ENCODE measurements at places on chromosomes 13 and 19.

GRCh38 chr13:42239161-42239560 is 32.8 kb upstream of the AKAP11 start:
- no peak for DNase-seq

DNA sequence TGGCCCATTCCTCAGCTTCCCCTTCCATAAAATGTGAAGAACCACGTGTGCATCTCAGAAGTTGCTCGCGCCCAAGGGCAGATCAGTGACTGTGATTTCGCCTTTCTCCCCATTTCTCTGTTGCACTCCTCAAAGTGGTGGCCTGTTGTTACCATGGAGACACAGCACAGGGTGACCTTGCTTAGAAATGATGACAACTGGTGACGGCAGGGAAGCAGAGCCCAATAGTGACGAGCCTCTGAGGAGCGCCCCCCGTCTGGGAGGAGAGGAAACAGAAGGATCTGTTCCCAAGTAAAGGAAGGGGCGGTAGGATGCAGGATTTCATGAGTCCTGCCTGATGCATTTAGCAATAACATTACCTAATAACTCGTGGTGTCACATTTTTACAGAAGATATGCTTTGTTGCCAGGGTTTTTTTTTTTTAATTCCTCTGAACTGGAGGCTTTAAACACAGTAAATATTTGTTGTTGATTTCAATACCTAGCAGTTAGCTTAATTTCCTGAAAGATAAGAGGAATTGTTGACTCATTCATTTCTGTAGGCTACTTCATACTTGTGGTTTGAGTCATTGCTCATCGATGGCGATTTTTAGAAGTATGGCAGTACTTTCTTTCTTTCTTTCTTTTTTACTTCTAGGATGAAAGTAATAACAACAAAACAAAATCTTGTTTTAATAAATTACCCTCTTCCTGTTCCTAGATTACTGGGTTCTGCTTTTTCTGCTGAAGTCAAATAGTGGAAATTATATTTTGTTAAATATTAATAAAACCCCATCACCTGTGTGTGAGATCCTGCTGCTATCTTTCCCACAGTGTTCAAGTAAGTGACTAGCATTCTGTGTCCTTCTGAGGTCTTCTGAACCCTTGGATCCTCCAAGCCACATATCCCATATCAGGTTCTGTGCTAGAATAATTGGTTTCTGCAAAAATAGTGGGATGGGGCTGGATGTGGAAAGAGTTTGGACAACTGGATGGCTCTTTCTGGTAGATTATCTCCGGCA is 36.0 kb downstream of the MBNL2 start:
- DNase-seq = no peak

- no peak for DNase-seq
These were observed 116.2 kb downstream of the LHFPL6 start for GRCh38 chr13:39486758-39487157.

GRCh38 chr13:111943229-111943795 is 123.6 kb upstream of the SOX1 start:
- no peak for DNase-seq

- peak; percentile 84 for DNase-seq
These were observed 20.0 kb upstream of the ERCC1 start for GRCh38 chr19:45443462-45444317.

GRCh38 chr13:104993708-104994107 is 1541.8 kb downstream of the EFNB2 start:
- no peak for DNase-seq

- no peak for DNase-seq
These were observed 20.4 kb downstream of the MLLT1 start for GRCh38 chr19:6259312-6259861.

DNA sequence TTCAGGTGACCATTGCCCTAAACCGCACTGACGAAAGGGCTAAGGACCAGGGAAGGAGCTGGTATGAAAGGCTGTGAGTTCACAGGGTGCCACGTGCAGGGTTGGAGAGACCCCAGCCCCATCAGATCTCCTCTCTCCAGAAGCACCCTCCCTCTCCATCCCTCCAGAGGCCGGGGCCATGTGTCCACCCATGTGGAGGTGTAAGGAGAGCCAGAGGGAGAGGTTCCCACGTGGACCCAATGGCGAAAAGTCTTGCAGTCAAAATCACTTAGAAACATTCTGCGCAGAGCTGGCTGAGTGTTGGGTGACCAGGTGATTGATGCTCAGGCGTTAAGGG is 168.3 kb downstream of the COL4A1 start:
- no peak for DNase-seq

DNA sequence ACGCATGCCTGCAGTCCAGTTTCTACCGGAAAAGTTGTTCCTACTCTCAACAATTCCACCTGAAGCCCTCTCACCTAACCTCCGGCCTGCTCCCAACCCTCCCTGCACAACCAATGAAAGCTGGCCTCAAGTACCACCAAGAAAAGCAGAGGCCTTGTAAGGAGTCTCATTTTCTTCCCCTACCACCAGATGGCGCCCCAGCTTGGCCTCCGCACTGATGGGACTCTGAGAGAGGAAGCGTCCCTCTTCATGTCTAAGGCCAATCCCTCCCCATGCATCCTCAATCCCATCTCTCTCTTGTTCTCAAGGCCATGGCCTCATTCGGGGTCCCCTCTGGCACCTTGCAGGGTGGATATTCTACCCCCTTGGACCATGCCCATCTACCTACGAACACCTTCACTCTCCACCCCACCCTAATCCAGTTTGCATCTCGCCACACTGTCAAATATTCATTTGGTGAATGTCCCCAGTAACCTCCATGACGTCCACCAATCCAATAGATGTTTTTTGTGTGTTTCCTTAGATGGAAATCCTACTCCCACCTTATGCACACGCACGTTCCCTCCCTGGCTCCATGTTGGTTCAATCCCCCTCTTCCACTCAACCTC is 412.8 kb downstream of the ZNF536 start:
- DNase-seq = no peak

DNA sequence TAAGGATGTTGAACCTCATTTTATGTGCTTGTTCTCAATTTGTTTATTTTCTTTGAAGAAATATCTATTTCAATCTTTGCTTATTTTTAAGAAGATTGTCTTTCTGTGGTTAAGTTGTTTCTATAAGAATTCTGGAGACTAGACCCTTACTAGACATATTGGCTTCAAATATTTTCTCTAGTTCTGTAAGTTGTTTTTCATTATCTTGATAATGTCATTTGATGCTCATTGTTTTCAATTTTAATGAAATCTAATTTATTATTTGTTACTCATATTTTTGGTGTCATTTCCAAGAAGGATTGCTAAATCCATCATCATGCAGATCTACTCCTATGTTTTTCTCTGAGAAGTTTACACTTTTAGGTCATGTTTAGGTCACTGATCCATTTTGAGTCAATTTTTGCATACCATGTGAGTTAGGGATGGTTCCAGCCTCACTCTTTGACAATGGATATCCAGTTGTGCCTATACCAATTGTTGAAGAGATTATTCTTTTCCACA is 874.8 kb upstream of the SLITRK6 start:
- no peak for DNase-seq

DNA sequence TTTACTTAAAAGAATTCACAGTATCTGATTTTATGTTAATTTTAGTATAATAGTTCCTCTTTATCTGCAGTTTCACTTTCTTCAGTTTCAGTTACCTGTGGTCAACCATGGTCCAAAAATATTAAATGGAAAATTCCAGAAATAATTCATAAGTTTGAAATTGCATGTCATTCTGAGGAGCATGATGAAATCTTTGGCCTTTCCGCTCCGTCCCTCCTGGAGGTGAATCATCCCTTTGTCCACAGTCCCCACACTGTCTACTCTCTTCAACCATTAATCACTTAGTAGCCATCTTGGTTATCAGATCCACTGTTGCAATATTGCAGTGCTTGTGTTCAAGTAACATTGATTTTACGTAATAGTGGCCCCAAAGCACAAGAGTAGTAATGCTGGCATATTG is 26.9 kb downstream of the SLITRK6 start:
- DNase-seq = no peak

DNA sequence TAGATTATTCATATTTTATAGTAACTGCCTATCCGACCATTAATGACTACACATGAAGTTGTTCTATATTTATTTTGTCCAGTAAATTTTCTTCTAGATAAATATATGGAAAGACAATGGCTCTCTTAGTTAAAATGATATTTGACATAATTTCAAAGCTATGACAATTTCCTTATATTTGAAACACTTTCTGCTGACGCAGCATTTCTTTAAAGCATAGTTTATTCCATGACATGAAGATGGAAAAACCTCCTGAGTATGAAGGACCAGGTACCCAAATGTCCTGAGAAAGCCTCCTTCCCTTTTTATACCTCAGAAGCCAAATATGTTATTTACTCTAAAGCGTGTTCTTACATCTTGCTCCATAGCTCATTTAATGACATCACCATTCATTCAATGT is 831.6 kb downstream of the EFNB2 start:
- no peak for DNase-seq

DNA sequence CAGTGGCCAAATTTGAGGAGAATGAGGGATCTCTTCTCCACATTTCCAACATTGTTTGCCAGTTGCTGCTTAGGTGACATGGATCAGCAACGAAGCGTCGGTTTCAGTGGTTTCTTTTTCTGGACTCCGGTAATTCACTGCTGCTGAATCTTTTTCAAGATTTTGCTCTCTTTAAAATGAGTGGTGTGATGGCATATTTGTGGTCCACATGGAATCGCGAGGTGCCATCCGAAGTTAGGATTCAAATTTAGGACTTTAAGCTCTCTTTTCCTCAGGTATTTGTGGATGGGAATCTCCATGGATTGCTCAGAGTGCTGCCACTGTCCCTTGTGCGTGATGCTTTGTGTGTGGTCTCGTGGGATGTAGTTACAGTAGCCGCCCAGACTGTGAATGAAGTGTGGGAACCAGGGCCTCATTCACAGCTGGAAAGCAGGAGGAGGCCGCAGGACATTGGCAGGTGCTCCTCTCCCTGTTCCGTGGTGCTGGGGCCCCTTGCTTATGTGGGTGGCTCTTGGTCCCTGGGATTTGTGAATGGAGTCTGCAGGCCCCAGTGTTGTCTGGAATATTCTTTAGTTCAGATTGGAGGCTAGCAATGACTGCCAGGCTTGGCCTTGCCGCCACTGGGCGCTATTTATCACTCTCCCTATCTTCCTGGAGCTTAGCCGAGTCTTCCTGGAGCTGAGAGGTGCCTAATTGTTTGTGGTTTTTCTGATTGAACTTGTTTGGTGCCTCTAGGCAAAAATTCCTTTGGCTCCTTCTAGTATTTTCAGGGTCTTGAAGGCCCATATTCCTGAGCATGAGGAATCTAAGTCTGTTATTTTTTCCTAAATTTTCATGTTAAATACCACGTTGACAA is 1.5 kb downstream of the ILF3 start:
- no peak for DNase-seq

DNA sequence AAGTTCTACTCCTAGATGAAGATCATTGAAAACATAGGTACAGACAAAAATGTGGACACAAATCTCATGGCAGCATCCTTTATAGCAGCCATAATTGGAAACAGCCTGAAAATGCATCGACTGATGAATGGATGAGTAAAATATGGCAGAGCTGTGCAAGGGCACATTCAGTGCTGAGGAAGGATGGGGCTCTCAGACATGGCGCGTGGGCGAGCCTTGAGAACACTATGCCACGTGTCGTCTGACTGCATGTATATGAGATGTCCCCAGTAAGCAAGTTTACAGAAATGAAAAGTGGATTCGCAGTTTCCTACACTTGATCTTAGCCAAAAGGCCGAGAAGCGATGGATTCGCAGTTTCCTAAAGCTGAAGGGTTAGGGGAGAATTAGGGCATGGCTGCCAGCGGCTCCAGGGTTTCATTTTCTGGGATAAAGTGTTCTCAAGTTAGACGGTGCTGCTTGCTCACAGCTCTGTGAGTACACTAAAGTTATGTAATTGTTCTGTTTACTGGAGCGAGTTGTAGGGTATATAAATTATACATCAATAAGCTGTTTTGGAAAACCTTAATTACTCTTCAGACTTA is 78.0 kb downstream of the RAB20 start:
- no peak for DNase-seq

- peak; percentile 35 for DNase-seq
These were observed 20.7 kb upstream of the CEACAM6 start for GRCh38 chr19:41734585-41734984.

GRCh38 chr13:50410921-50411746 is 395.9 kb downstream of the KCNRG start:
- DNase-seq = no peak

DNA sequence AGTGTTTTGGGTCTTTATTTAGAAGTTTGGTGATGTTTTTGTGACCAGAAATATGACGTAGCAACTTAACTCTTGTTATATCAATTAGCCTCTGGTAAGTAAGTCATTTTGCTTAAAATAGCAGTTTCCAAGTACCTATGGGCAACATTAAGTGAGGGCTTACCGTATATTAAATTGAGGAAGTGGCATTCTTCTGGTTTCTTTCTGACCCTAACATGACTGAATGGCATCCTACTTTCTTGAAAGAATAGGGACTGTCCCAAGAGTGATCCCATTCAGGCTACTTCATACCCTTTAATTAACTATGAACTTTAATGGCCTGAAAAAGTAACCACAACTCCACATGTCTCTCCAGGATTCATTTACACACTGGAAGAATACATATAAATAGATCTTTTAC is 106.6 kb downstream of the MZT1 start:
- DNase-seq = no peak

GRCh38 chr19:18165794-18166544 is 7.6 kb upstream of the IFI30 start:
- no peak for DNase-seq

GRCh38 chr19:54062643-54063042 is 1.1 kb downstream of the VSTM1 start:
- no peak for DNase-seq

DNA sequence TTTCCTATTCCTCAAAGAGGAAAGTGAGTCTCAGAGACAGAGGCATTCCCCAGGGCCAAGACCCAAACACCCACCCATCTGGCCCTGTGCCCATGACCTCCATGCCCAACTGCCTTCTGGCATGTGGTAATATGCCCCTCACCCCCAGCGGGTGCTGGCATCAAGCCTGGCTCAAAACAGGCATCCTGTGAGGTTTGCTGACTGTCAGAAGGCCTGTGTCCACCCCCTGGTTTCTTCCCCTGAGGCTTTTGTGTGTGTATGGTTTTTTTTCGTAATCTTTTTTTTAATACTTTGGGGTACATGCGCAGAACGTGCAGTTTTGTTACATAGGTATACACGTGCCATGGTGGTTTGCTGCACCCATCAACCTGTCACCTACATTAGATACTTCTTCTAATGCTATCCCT is 7.6 kb upstream of the KANK2 start:
- DNase-seq = no peak

GRCh38 chr19:46849610-46850009 is 1.0 kb downstream of the AP2S1 start:
- no peak for DNase-seq

All from NCI-H1436 (cell line).